ENCODE measurements at places on chromosomes 11 and 22.

DNA sequence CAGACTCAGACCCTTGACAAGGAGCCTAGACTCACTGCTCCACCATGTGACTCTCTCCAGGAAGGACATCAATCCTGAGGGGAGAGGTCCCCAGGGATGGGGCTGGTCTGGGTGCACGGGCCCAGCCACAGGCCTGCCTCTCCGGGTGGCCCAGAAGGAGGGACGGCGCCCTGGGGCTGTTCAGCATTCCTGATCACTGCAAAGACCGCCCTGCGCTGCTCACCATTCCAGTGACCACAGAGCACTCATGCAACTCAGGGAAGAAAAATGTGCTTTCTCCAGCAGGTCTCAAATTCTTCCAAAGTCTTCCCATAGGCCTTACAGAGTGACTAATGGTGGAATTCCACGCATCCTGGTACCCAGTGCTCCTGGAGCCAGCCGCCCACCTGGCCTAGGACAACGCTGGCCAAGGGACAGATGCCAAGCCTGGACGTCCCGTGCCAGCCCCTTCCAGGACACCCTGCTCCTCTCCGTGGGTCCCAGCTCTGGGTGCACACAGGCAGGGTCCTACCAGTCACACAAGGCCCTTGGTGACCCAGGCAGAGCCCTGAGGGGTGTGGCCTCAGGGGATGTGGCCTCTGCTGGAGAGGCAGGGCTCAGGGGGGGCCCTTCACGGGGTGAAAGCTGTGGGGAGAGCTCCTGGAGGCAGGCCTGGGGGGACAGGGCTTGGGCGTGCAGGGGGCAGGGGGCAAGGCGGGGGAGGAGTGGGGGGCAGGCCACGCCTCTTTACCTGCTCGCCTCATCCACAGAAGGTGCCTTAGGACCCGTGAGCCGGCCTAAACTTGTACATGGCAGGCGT lies 178.8 kb downstream of the IGLL1 start:
- DNase-seq: no peak

DNA sequence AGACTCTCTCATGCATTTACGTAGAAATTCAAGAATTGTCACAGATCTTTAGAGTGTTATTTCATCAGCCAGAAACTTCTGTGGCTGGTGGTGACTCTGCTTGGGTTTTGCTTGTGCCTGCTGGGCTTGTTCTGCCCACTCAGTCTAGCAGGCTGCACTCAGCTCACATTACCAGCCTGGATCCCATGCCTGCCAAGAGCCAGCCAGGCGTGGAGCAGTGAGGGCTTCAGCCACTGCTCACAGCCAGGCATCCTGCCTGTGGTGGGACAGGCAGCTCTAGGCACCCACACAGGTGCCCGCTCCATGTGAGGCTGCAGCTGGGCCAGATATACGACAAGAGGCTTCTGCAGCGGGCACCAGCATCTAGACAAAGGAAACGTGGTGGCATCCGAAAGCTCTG lies 1213.3 kb upstream of the RAG2 start:
- no peak for DNase-seq

DNA sequence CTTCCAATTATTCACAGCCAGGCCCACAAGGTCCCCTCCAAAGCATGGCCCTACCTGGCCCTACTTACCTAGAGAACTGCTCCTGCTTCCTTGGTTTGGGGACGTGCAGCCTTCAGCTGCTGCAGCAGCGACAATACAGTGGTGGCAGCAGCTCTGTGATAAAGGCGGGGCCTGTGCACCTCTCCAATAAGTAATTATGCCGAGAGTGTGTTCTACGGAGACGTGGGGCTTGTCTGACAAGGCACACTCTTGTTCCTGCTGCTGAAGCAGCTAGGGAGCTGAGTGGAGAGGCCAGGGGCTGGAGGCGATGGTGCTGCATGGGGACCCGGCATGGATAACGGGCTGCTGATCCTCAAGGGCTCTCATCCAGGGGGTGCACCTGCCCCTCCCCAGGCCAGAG lies 98.0 kb upstream of the THY1 start:
- no peak for DNase-seq

- DNase-seq: no peak
Measured at GRCh38 chr11:72773696-72774095, 20.2 kb downstream of the STARD10 start.

- peak; percentile 33 for DNase-seq
Measured at GRCh38 chr11:117316197-117316961, at the start of gene BACE1. Gene BACE1, minus strand, starts transcription at chr11:117316256. Its CDS starts 461 bp downstream, at chr11:117315795.

- no peak for DNase-seq
Measured at GRCh38 chr11:119990309-119991021, 147.4 kb downstream of the TRIM29 start.

DNA sequence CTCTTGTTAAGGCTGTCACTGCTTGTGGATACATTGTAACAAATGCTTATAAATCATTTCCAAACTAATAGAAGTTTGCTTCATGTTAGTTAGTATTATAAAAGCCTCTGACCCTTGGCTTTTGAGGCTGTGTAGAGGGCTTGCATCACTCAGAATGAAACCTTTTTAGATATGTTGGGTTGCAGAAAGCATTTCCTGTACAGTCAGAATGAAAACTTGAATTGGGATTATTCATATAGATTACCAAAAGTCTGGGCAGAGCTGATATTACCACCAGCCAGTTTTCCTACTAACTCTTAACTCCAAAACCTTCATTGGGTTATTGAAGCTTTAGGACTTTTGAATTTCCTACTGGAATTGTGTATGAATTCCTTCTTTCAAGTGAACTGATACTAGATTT lies 12.0 kb downstream of the KMT2A start:
- peak; percentile 14 for DNase-seq

DNA sequence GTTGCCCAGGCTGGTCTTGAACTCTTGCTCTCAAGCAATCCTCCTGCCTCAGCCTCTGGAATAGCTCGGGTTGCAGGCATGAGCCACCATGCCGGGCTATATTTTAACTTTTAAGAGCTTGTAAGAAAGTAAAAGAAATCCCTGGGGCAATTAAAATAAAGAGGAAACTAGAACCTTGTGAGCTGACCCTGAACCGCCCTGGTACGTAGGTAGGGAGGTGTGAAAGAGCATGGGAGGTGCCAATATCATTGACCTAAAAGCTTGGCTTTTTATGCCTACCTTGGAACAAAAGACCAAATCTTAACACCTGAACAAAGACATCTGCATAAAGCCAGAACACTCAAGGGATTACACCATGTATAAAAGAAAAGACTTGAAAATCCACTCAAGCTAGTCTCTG lies 595.1 kb downstream of the SOX6 start:
- no peak for DNase-seq
